ENCODE measurements at places on chromosomes 2 and 18.
A peak's percentile ranks its signal among the peaks of the same experiment; 100 is the strongest.

DNA sequence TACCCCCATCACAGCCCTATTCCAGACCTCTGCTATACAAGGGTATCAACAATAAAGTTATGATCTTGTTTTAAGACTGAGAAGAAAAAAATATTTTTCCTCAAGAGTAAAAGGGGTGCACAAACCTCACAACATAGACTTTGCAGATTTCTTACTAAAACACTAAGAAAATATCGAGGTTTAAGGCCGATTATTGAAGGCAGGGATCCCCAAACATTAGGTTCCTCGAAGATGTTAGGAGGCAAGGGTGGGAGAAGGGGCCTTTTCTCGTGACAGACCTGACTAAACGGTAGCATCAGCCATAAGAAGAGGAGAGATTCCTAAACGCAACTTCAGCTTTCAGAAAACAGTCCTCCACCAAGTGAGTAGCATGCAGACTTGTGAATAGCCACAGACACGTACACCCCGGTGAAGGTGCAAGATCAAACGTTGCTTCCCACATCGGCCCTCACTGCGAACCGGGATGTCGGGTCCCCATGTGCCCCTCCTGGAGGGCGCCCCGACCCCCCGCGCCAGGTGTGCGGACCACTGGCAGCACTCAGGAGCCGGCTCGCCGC is 678 bp downstream of the PIAS2 start:
- peak overlapping the region; percentile 84 for H3K27ac ChIP-seq
- no peaks in the 10 kb centered on the region for H3K27me3 ChIP-seq
- H3K4me1 ChIP-seq = peaks cover 2% of the 10 kb centered on the region
- no peaks in the 10 kb centered on the region for H3K36me3 ChIP-seq
- peak; percentile 36 for DNase-seq

GRCh38 chr2:72438364-72438763 is 290.7 kb upstream of the CYP26B1 start:
- no peak overlapping the region for H3K27ac ChIP-seq
- no peaks in the 10 kb centered on the region for H3K4me1 ChIP-seq

GRCh38 chr2:216596236-216596979 is 36.8 kb upstream of the IGFBP2 start:
- no peaks in the 10 kb centered on the region for H3K36me3 ChIP-seq
- peaks cover 2% of the 10 kb centered on the region for H3K27me3 ChIP-seq
- peaks cover 5% of the 10 kb centered on the region for H3K4me1 ChIP-seq
- H3K4me3 ChIP-seq = peak overlapping the region; percentile 0

GRCh38 chr18:12060182-12060870 is 33.3 kb upstream of the ANKRD62 start:
- H3K4me3 ChIP-seq = no peak overlapping the region
- H3K27me3 ChIP-seq = no peaks in the 10 kb centered on the region
- no peaks in the 10 kb centered on the region for H3K36me3 ChIP-seq
- no peak for DNase-seq
- H3K4me1 ChIP-seq = no peaks in the 10 kb centered on the region
- H3K27ac ChIP-seq = no peak overlapping the region

DNA sequence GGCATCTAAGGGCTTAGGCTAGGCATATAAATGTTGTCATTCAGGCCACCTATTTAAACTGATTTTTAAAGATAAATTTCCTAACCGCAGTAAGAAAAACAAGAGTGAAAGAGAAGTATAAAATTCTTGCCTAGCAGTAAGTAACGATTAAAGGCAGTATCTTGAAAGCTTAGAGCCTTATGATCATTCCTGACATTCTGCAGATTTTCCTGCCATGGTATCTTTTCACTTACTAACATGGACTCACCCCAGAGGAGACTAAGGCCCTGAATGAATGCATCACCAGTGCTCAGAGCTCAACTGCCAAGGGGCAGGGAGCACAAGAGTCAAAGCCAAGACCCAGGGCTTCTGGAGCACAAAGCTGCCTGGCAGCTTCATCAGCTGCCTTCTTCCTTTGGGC is 133.1 kb downstream of the GCA start:
- H3K4me3 ChIP-seq = no peak overlapping the region
- H3K36me3 ChIP-seq = no peaks in the 10 kb centered on the region
- H3K4me1 ChIP-seq = no peaks in the 10 kb centered on the region
- no peaks in the 10 kb centered on the region for H3K27me3 ChIP-seq
- no peak for DNase-seq
- no peak overlapping the region for H3K27ac ChIP-seq

DNA sequence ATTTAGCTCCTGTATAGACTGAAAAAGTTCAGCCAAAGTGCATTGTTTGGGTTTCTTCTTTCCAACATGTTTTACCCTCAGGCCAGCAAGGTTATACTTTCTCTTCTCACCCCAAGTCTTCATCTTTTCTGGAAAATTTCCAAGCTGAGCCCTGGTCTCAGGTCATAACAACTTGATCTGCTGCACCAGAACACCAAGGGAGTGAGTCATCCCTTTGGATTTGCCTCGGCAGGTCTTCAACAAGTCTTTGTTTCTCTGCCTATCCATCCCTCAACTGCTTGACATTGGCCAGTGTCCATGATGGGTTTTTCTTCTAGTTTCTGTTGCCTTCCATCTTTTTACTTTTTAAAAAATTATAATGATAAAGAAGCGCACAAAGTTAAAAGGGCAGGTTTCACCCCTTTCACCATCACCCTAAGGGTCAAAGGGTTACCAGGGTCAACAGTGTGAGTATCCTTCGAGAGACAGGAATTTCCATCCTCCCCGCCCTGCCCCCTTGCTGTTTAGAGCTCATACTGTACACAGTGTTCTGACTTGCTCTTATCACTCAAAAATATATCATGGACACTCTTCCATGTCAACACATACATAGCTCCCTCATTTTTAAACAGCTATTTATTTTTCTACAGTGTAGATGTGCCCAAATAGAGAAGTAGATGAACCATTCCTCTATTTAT is 5.7 kb upstream of the SPATS2L start:
- H3K27ac ChIP-seq = peak overlapping the region; percentile 57
- no peak overlapping the region for H3K4me3 ChIP-seq
- peak; percentile 76 for DNase-seq
- no peaks in the 10 kb centered on the region for H3K36me3 ChIP-seq

- H3K27ac ChIP-seq = no peak overlapping the region
- no peak overlapping the region for H3K4me3 ChIP-seq
- H3K27me3 ChIP-seq = no peaks in the 10 kb centered on the region
- H3K36me3 ChIP-seq = no peaks in the 10 kb centered on the region
- no peaks in the 10 kb centered on the region for H3K4me1 ChIP-seq
- DNase-seq = no peak
These were observed 176.0 kb downstream of the SMAD2 start for GRCh38 chr18:47754311-47755101.

GRCh38 chr2:219251656-219252055 is 1.4 kb upstream of the TUBA4B start:
- H3K27me3 ChIP-seq = peaks cover 13% of the 10 kb centered on the region
- peaks cover 41% of the 10 kb centered on the region for H3K4me1 ChIP-seq
- H3K36me3 ChIP-seq = peaks cover 19% of the 10 kb centered on the region
- DNase-seq = no peak

GRCh38 chr2:58634653-58635370 is 393.7 kb upstream of the FANCL start:
- H3K27ac ChIP-seq = no peak overlapping the region
- no peak overlapping the region for H3K4me3 ChIP-seq
- H3K27me3 ChIP-seq = no peaks in the 10 kb centered on the region

DNA sequence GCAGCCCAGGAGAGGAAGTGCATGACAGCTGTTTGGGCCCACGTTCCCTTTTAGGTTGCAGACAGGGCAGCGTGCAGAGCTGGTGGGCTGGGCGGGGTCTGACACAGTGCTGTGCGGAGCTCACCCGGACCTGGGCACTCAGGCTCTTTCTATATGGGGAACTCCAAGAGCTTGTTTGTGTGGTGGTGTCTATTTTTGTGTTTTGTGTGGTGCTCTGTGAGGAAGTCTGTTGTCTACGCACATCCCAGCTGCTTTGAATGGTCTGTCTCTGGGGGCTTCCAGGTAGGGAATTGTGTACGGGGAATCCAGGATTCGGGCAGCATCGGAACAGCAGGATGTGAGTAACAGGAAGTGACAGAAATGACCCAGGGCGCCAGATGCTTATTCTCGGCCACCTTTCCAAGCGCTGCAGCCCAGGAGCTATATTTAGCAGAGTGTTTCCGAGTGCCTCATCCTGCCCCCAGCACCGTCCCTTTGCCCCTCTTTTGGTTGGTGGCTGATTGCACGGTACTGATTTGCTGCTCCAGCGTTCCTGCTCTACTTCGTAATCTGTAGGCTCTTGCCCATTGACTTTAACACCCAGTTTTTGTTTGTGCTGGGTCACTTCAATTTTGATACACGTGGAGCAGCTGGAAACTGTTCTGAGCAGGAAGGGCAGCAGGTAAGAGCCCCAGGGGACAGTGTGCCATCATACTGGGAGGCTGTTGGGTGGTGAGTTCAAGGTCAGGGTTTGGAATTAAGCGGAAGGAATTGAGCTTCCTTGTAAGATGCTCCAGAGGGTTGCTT is 64.7 kb downstream of the DGKD start:
- DNase-seq = peak; percentile 57
- no peak overlapping the region for H3K27ac ChIP-seq
- peaks cover 31% of the 10 kb centered on the region for H3K4me1 ChIP-seq
- H3K4me3 ChIP-seq = no peak overlapping the region
- no peaks in the 10 kb centered on the region for H3K27me3 ChIP-seq
- H3K36me3 ChIP-seq = 0 out of 2 replicates have a peak, but pooled peaks cover 2% of the 10 kb centered on the region
